GM12878 (cell line): ENCODE measurements at places on chromosomes 6 and 20. TPM values are rescaled to one million over a fixed set of nuclear protein-coding genes. Genes with fewer than 3 reads are reported as not detected.

DNA sequence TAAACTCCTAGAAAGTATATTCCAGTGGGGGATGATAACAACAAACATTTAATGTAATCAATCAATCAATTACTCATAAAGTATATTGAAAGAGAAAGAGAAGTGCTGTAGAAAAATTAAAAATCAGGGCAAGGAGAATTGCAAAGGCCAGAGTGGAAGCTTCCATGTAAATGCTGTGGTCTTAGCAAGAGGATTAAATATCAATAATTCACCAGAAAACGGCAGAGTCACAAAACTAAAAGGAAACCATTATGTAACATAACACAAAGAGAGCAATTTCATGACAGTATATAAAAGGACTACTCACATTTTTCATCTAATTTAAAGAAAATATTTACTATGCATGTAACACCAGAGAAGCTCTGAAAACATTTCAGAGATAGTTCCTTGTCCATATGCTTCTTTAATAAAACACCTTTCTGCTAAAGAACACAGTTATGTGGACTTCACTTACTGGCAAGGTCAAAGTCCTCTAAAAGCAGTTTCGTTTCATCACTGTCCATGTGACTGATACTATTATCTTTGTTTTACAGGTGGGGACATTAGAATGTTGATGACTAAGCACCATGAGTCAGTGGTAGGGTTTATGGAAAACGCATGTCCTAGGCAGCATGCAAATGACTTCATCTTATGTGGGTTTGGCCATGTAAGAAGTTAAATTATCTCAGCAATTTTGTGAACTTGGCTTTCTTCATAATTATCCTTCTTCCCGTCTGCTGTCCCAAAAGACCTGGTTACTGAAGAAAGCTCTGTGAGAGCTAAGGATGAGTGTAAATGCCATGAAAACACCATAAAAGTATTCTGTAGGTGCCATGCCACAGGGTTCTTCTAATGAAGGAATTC is 185.8 kb upstream of the TENT5A start:
- DNase-seq: peak; percentile 42

DNA sequence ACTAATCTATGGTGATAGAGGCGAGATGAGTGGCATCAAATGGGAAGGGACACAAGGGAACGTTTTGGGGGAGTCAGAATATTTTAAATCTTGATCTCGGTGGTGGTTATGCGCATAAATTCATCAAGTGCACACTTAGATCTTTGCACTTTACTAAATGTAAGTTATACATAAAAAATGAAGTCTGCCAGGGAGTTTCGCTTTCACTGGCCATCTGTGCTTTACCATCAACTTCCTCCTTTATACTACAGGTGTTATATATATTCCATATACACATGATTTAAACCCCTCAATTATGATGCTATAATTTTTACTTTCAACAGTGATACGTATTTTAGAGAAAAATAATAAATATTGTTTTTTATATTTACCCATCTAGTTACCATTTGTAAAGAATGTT is 97.6 kb upstream of the AKIRIN2 start:
- no peak for DNase-seq

- no peak for DNase-seq
These were observed 5.0 kb upstream of the ZNF292 start for GRCh38 chr6:87150406-87150805.

DNA sequence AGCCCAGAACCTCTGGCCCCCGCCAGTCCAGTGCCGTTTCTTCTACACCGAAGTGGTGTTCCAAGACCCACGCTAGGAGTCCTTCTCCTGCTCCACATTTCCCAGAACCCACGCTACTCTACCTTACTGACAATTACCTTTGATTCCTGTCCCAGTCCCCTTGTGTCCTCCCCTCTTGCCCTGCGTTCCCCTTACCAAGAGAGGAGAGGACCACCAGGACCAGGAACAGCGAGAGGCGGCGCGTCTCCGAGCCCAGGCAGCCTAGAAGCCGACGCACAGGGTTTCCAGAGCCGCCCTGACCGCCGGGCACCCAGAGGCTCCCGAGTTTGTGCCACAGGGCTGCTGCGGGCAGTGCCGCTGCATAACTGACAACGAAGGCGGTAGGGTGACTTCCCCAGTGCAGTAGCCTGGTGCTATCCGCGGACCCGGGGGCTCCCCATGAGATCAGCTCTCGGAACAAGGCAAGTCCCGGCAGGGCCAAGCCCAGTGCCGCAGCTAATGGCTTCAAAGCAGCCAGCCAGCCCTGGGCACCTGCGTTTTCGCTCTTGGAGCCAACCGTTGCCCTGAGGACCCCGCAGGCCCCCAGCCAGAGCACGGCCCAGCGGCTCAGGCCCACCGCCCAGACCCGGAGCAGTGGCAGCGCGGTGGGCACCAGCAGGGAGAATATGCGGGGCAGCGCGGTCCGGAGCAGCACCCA is 512 bp downstream of the TAP1 start:
- no peak for DNase-seq

GRCh38 chr20:59134182-59134581 is 29.4 kb upstream of the ZNF831 start:
- no peak for DNase-seq

- DNase-seq: no peak
These were observed 3.9 kb upstream of the SYS1 start for GRCh38 chr20:45359069-45359405.

- no peak for DNase-seq
These were observed 174.9 kb downstream of the FRK start for GRCh38 chr6:115885636-115886366.

Gene ECT2L
- not detected in 2 replicates for total RNA-seq

- DNase-seq: no peak
These were observed 35.9 kb downstream of the BEND3 start for GRCh38 chr6:107079429-107079828.

Gene SGK1
- total RNA-seq: 3.2 and 4.0 TPM in 2 replicates

- no peak for DNase-seq
These were observed 785 bp upstream of the THBD start for GRCh38 chr20:23050076-23050838.

DNA sequence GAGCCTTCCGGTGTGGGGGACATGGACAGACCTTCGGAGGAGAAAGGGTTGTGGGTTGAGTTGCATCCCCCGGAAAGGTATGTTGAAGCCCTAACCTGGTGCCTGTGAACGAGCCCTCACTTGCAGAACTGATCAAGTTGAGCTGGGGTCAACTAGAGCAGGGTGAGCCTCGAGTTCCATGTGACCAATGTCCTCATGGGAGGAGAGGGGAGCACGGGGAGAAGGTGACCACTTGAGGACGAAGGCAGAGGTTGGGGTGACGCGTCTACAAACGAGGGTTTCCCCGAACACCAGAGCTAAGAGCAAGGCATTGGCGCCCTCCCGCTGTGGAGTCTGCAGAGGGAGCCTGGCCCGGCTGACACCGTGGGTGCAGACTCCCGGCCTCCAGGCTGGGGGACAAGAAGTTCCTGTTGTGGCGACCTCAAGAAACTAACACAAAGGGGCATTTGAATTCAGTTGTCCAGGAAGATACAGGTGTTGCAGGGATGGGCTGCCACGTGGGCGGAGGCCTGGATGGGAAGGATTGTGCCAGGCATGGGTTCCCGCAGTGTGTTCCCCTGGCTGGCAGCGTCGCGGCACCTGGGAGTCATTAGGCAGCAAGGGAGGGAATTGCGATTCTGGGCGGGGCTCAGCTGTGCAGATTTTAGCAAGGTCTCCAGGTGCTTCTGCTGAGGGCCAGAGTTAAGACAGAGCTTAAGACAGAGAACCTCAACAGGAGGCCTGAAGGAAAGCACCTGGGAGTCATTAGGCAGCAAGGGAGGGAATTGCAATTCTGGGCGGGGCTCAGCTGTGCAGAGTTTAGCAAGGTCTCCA is 20.4 kb upstream of the UNC93A start:
- no peak for DNase-seq

Gene TTBK1
- total RNA-seq: not detected in 2 replicates

DNA sequence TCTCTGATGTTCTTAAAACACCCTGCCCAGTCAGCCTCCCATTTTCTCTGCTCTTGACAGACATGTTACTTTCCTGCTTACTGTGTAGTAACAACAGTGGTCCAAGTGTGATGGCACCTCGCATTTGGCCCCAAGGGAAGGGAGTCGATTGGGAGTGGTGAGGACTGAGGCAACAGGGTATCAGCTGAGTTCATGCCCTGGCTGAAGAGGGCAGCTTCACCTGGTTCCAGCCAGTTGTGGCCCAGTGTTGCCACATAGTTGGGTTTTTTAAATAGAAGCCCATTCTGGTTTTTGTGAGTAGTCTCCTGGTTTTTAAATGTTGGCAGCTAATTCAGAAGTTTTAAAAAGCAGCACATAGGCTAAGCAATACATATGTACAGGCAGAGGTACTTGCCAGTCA is 37.2 kb downstream of the ARFGEF2 start:
- no peak for DNase-seq

- DNase-seq: no peak
These were observed 80.3 kb downstream of the UNC5CL start for GRCh38 chr6:40958738-40959137.

DNA sequence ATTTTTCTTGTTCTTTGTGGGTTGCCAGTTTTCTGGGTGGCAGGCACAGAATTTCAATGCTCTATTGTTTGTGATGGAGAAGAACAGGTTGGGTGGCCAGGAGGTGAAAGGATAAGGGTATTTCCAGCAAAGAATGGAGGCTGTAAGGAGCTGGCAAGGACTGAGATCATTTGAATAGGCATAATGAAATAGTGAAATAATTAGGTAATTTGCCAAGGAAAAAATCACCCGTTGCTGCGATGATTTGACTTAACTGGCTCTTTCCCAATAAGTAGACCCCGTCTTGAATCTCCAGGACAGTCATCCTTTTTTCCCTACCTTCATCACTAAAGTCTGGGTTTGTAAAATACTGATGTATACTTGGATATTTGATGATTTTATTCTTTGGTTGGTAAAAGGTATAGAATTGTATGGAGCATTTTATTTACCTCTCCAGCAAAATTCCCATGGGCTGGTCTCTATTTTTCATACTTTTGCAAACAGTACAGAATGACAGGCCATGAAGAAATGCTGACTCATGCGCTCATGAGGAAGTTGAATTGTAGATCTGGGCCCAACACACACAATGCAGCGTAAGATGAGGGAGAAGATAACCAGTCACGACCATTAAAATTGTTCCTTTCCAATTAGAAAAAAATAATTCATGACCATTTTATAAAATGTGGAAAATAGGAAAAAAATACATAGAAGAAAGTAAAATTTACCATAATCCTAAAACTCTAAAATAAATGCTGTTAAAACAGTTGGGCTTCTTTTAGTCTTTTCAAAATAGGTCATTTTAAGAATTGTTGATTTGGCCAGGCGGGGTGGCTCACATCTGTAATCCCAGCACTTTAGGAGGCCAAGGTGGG is 2.4 kb upstream of the GCNT2 start:
- no peak for DNase-seq

DNA sequence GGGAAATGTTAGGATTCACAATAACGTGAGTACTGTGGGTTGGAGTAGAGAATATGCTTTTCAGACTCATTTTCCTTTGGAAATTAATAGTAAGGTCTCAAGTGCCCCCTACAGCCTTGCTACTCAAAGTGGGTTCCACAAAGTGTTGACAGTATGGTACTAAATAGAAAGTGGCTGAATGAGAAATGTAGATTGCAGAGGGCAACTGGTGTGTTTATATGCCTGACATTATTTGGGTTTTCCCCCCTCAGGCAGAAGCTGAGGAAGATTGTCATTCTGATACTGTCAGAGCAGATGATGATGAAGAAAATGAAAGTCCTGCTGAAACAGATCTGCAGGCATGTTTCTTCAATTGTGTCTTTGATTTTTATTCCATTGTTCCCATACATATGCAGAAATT is 5.6 kb downstream of the FBXO9 start:
- DNase-seq: no peak

Gene RIPPLY2
- total RNA-seq: 0.77 TPM in 1 of 2 replicates, not detected in the other

Gene CLVS2
- total RNA-seq: not detected in 2 replicates

- no peak for DNase-seq
These were observed 598 bp downstream of the OGFR start for GRCh38 chr20:62805155-62805710.

- no peak for DNase-seq
These were observed 14.3 kb downstream of the THEMIS start for GRCh38 chr6:127886603-127887002.

Gene ABCC10
- 13.2 and 18.2 TPM in 2 replicates for total RNA-seq

Gene SNX9
- 0.64 TPM in 2 replicates for total RNA-seq

Gene NNAT
- not detected in 2 replicates for total RNA-seq

DNA sequence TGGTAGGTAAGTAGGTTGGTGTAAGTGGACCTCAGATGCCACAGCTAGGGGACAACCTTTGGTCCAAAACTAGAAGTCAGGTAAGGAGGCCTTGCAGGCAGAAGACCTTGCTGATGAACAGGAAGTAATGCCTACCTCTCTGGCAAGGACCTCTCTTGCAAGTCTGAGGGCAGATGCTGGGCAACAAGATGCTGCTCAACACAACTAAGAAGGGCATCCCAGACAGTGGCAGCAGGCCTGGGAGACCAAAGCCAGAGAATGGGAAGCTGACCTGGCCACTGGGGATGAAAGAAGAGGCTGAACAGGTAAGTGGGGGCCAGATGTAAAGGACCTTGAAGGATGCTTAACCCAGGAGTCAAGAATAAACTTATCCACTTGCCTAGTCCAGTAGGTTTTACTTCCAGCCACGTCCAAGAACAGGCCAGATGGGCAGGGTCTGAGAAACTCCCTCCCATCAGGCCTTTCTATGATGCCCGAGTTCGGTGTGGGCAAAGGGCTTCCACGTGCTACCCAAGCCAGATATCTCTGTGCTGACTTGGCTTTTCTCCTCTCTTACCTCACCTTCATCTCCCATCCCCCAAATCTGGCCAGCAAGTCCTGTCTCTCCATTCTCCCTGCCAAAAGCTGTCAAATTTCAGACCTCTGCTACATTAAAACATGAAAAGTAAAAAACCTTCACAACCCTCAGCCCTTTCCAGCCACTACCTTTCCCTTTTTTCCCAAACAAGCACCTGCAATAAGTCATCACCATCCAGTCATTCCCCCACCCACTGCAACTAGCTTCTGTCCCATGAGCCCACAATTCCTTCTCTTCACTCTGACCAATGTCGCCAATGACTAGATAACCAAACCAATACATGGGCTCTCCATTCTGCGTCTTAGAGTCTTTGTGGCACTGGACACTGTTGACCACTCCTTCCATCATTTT is 11.5 kb upstream of the PLCG1 start:
- DNase-seq: no peak

- no peak for DNase-seq
These were observed 126.3 kb downstream of the COL12A1 start for GRCh38 chr6:75079589-75079988.

GRCh38 chr6:14270925-14271788 is 153.6 kb downstream of the CD83 start:
- no peak for DNase-seq

DNA sequence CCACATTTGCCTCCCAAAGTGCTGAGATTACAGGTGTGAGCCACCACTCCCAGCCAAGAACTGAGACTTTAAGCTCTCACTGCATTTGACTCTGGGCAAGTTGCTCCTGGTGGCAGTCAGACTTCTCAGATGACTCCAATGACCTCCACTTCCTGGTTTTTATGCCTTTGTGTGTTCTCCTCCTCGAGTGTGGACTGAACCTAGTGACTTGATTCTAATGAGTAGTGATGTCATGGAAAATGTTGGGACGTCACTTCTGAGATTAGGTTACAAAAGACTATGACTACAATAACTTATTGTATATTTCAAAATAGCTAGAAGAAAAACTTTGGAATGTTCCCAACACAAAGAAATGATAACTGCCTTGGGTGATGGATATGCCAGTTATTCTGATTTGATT is 12.0 kb downstream of the SPINT3 start:
- DNase-seq: no peak

Gene FAM217A
- total RNA-seq: not detected in 2 replicates
